ENCODE measurements at places on chromosomes 12 and 14.

- no peak for DNase-seq
Observed at GRCh38 chr14:34507459-34507858, 32.0 kb downstream of the EAPP start.

- DNase-seq = no peak
Observed at GRCh38 chr12:50224026-50224692, 57.0 kb upstream of the CERS5 start.

- no peak for DNase-seq
Observed at GRCh38 chr14:34336501-34336900, 125.5 kb downstream of the SPTSSA start.

- DNase-seq = no peak
Observed at GRCh38 chr12:5276327-5276880, 155.5 kb upstream of the NTF3 start.

DNA sequence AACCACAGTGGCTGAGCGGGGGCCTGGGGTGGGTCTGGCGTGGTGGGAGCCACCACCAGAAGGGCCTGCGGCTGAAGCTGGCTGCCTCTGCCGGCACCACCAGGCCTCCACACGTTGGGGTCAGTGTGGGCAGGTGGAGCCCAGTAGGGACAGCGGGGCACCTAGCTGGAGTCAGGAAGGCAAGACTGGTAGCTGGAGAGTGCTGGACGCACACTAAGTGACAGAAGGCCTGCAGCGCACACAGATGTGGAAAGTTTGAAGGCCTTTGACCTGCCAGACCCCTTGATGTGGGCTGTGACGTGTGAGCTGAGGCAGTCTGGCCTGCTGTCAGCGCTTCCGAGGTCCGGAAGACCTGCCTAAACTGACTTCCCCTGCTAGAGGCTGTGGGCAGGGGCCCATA is 26.3 kb downstream of the RIN3 start:
- no peak for DNase-seq

DNA sequence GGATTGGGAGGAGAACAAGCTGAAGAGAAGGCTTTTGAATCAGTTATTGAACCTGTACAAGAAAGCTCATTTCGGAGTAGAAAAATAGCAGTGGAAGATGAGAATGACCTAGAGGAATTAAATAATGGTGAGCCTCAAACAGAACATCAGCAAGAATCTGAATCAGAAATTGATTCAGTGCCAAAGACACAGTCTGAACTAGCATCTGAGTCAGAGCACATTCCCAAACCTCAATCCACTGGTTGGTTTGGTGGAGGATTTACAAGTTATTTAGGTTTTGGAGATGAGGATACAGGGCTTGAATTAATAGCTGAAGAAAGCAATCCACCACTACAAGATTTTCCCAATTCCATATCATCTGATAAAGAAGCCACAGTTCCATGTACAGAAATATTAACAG is 13.5 kb downstream of the MIA2 start:
- no peak for DNase-seq

DNA sequence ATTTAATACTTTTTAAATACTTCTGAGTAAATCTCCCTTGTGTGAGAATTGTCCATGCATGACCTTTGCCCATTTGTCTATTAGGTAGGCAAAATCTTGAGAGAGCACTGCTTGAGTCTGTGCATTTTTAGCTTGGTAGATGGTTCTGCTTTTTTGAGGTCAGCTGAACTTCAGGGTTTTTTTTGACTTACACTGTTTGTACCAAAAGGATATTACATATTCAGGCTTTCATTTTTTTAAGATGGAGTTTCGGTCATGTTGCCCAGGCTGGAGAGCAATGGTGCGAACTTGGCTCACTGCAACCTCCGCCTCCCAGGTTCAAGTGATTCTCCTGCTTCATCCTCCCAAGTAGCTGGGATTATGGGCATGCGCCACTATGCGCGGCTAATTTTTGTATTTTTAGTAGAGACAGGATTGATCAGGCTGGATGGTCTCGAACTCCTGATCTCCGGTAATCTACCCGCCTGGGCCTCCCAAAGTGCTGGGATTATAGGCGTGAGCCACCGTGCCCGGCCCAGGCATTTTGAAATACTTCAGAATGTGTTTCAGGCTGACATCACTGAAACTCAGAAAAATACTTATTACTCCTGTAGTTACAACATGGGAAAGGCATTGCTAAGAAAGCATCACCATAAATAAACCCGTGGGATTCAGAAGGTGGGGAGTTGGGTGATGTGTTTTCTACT is 11.1 kb downstream of the RASSF3 start:
- DNase-seq = no peak

DNA sequence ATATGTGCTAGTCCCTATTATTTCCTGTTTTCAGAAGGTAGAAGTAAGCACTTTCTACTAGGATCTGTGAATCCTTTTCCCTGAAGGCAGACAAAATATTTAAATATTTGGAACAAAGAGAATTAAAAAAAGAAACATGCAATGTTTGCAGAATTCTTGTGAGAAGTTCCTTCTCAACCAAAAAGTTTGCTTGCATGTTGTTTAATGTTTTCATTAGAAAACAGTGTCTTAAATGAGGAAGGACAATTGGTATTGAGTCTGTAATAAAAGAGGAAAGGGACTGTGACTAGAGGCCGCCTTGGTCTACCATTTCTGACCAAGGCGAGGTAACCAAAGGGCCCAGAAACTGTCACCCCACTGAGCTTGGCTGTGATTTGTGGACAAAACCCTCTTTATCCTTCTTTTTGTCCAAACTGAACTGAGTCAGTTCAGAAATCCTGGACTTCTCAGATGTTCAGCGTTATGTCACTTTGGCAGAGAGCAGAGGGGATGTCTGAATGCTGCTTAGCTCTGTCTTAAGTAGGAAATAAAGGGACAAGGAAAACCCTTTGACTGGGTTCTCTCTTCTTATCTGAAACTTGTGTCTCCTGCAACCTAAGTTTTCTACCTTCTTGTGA is 129.8 kb upstream of the CPM start:
- DNase-seq = no peak

- no peak for DNase-seq
Observed at GRCh38 chr14:76097547-76097946, 54.2 kb upstream of the GPATCH2L start.

GRCh38 chr14:105974902-105975301 is 448.5 kb downstream of the TMEM121 start:
- DNase-seq = peak; percentile 55

- DNase-seq = no peak
Observed at GRCh38 chr12:12456637-12457036, 99.8 kb downstream of the BORCS5 start.

GRCh38 chr14:84288781-84289180 is 1241.2 kb upstream of the FLRT2 start:
- DNase-seq = no peak
